ENCODE measurements at places on chromosomes 1 and 21.

DNA sequence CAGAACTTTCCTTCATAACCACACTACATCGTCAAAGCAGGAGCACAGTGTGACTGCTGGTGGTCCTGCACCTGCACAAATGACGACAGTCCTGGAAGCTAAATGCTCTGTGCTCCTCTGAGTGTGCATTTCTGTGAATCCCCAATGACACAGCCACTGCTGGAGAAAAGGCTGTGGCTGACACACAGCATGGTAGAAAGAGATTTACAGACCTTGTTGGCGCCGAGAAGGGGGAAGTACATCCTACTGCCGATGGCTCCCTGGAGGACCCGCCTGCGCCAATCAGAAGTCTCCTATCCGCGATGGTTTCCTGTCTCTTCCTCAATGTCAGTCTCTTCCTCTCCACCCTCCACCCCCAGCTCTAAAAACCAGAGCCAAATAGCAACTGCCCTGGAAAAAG, 115.4 kb upstream of the RAB4A start:
- no peak for DNase-seq

DNA sequence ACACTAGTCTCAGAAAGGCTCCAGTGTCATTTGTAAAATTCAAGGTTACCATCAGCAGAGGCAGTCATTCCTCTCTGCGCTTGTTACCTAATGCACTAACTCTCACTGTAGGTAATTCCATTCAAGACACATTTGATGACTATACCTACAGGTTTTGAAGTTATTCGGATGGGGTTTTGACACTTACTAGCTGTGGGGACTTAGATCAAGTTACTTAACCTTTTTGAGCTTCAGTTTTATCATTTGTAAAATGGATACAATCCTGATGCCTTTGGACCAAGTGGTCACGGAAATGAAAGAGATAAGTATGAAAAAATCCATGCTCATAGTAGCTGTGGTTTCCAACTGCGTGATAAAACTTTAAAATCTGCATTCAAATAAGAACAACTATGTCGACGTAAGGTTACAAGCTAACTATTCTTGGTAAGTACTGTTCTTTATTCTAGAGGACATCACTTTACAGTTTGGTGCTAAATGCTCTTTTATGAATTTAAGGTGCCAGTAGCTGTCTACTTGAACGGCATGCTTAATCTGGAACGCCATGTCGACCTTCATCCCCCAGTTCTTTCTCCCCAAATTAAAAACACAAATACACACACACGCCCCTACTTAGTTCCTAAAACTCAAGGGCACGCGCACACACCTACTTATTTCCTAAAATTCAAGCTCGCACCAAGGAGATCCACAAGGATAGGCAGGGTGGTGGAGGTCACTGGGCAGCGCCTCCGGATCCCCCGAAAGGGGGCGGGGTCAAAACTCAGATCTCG, 550 bp upstream of the NFYC start:
- DNase-seq = no peak

DNA sequence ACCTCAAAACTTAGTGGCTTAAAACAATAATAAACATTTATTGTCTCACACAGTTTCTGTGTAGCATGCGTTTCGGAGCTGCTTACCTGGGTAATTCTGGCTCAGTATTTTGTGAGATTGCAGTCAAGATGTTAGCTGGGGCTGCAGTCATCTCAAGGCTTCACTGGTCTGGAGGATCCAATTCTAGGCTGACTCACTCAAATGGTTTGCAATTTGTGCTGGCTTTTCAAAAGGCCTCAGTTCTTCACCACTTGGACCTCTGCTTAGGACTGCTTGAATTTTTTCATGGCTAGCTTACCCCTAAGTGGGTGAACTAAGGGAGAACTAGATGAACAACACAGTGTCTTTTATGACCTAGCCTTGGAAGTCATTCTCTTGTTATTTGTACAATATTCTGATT, 21.0 kb downstream of the XPR1 start:
- DNase-seq = no peak

- no peak for DNase-seq
Measured at GRCh38 chr1:18505666-18506065, 24.9 kb downstream of the KLHDC7A start.

DNA sequence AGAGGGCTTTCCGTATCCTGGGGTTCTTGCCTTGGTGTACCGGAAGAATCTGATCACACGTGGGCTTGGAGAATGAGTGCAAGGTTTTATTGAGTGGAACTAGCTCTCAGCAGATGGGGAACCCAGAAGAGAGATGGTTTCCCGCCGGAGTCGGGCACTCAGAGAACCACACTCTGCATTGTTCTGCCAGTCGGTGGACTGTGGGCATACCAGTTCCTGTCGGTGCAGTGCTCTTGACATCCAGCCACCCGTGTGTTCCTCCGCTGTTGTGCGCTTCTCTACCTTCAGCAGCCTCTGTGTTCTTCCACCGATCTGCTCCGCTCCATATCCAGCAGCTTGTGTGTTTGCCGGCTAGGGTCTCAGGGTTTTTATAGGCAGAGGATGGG, 10.8 kb upstream of the PPIE start:
- no peak for DNase-seq

DNA sequence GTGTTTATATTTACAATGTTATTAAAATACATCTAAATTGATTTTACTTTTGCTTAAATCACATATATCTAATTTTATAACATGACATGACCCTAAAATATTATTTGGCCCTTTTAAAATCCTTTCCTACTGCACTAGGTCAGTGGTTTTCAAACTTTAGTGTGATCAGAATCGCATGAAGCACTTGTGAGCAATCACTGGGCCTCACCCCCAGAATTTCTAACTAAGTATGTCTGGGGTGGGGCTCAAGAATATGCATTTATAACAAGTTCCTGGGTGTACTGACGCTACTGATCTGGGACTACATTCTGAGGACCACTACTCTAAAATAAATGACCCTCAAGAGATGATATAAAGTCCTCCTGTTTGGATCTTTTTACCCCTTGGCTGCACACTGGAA, 8.8 kb downstream of the COL24A1 start:
- DNase-seq = no peak

DNA sequence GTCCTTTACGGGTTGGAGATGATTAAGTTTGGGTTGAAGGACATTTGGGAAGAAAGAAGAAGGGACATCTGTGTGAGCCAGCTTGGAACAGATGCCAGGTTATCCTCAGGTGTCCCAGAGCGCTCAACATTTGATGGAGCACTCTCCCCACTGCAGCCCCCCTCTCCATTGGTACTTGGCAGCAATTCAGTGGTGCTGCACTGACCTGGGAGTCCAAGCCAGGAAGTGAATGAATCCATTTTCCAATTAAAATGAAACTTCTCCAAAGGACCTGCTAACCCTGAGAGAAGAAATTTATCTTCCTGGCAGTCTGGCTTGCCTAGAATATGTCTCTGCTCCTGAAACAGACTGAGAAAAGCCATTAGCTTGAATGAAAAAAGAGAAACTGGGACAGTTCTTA, 67.1 kb downstream of the FGGY start:
- no peak for DNase-seq

GRCh38 chr1:145858238-145858900, 512 bp downstream of the PIAS3 start:
- DNase-seq = peak; percentile 38

GRCh38 chr1:153881751-153882150, 41.0 kb downstream of the GATAD2B start:
- peak; percentile 82 for DNase-seq

- DNase-seq = no peak
Measured at GRCh38 chr1:178502330-178502714, 5.6 kb upstream of the CLEC20A start.

DNA sequence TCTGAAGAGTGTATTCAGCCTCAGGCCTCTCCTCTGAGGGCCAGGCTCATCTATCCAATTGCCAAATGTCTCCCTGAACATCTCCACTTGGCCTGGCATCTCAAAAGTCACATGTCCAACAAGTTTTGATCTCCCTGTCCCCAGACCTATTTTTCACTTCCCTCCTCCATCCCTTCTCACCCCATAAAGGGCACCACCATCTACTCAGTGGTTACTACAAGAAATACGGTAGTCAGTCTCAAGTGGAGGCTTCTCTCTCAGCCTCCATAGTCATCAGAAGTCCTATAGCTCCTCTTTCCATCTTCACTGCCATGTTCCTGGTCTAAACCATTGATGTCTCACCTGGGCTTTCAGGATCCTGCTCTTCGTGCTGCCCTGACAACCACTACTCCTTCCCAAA, 82.5 kb upstream of the EDN2 start:
- DNase-seq = no peak

DNA sequence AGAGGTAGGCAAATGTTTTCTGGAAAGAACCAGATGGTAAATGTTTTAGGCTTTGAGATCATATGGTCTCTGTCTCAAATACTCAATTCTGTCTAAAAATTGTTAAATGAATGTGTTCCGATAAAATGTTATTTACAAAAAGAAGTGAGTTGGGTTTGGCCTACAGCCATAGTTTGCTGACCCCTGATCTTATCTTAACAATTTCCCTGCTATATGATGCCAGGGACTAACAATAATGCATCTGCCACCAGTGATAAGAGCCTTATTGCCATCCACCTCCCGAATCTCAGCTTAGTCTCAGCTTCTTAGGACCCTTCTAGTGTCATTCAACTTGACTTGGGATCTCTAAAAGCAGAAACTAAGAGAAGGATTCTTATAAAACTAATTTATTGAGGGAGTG, 208.5 kb upstream of the ADGRL2 start:
- no peak for DNase-seq

DNA sequence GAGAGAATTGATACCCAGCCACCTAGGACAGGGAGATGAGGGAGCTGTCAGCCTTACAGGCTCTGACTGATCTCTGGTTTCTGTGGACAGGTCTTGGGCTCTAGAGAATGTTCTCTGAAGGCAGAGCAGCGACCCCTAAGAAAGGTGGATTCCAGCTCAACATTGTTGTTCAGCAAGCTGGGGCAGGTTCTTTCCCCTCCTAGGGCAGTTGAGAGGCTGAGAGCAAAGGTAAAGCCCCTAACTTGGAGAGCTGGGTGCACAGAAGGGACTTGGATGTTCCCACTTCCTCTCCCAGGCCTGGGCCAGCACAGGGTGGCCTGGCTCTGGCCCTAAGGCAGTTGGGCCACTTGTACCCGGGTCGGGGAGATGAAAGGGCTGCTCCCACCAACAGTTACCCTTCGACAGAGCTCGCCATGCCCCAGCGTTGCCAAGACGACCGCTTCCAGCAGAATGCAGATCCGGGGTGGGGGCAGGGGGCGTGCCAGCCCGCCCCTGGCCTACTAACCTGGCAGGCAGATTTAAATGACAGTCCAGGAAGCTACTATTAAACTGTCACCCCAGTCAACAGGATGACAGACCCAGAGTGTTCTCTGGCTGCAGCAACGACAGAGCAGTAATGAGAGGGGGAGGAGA, 31.6 kb downstream of the LRP8 start:
- DNase-seq = no peak

DNA sequence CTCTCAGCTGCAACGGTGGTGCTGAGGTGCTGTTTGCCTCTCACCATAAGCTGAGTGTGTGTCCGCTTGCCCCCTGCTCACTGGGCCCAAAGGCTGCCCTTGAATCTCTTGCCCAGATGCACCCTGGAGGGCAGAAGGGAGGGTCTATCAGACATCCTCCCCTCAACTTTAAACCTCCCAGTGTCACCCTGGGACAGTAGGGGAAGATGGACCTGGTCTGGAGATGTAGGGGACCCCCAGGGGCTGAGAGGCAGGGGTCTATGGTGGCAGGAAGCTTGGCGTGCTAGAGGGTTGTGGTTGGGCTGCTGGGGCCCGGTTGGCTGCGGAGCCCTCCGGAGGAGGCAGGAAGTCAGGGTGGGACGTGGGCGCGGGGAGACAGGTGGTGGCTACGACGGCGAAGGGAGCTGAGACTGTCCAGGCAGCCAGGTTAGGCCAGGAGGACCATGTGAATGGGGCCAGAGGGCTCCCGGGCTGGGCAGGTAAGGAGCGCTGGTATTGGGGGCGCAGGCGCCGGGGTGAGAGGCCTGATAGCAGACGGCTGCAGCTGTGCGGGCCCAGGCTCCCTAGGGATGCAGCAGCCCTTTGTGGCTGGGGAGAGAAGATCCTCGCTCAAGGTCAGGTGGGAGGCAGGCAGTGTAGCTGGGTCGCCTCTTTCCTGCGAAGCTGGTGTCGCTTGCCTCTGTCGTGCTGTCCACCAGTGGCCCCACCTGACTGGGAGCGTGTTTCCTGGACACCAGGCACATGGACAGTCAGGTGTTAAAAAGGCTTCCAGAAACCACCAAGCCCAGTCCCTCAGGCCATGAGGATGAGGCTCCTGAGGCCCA, at the start of gene LCK:
LCK (plus strand) TSS at position 373 of the 824 bp plus-strand sequence. CDS start 23,065 bp downstream, outside the sequence.
- DNase-seq = no peak

GRCh38 chr1:2288816-2289536, 60.9 kb downstream of the SKI start:
- DNase-seq = no peak

DNA sequence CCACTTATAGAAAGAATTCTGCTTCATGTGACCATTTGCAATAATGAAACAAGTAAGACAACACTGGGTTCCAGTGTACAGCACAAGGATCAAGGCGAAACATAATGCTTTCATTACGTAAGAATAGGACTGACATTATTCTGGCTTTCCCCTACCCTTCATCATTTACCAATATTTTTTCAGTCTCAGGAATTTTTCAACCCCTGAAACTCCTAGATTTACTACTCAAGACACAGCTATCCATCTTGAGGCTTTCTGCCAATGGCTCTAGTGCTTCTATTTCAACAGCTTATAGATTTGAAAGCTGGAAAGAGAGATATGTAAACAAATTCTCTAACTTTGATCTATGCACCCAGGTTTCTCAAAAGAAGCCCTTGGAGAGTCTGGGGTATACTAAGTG, 48.4 kb downstream of the WLS start:
- DNase-seq = no peak

GRCh38 chr21:38861989-38862683, 56.4 kb downstream of the ETS2 start:
- no peak for DNase-seq

GRCh38 chr1:245054507-245055270, 100.1 kb upstream of the KIF26B start:
- DNase-seq = no peak

GRCh38 chr21:15564907-15565306, 164.9 kb upstream of the USP25 start:
- DNase-seq = no peak

- DNase-seq = peak; percentile 45
Measured at GRCh38 chr1:27960762-27961645, 1.2 kb downstream of the XKR8 start.

GRCh38 chr1:54318246-54318814, 87.9 kb downstream of the SSBP3 start:
- no peak for DNase-seq

- no peak for DNase-seq
Measured at GRCh38 chr1:86703696-86704457, 499 bp upstream of the SH3GLB1 start.

Measured in LHCN-M2 (cell line).